Small intestine (tissue), 16 donors: ENCODE measurements at places on chromosomes 4 and X. TPM values are rescaled to one million over a fixed set of nuclear protein-coding genes. Genes with fewer than 3 reads are reported as not detected.

DNA sequence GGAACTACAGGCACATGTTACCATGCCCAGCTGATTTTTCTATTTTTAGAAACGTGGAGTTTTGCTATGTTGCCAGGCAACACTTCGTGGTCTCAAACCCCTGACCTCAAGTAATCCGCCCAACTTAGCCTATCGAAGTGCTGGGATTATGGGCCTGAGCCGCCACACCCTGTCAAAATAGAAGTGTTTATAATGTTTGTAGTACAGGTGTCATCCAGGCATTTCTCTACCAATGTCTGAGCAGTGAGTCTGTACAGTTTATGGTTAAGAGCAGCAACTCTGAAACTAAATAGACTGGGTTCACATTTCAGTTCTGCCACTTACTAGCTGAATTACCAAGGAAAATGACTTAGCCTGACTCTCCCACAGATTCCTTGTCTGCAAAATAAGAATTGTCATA, 460.4 kb upstream of the GALNT7 start:
- DNase-seq: no peak

GRCh38 chr4:26717332-26717731, 133.4 kb downstream of the TBC1D19 start:
- DNase-seq: no peak

Gene CYSLTR1
- 1.9 TPM for polyA plus RNA-seq

Gene TMEM255A
- 0.22 TPM for polyA plus RNA-seq

GRCh38 chrX:46588263-46588662, 14.7 kb downstream of the CHST7 start:
- DNase-seq: no peak

GRCh38 chr4:185813133-185813532, 1.1 kb upstream of the SORBS2 start:
- no peak for DNase-seq

- DNase-seq: no peak
Measured at GRCh38 chr4:10629394-10629793, 55.2 kb downstream of the CLNK start.

- no peak for DNase-seq
Measured at GRCh38 chr4:151247395-151247794, 29.6 kb upstream of the PRSS48 start.

Gene SHROOM4
- polyA plus RNA-seq: under 0.01 TPM

- no peak for DNase-seq
Measured at GRCh38 chr4:26558166-26558895, 25.6 kb upstream of the TBC1D19 start.

GRCh38 chr4:15870921-15871664, 67.4 kb downstream of the FGFBP1 start:
- no peak for DNase-seq

DNA sequence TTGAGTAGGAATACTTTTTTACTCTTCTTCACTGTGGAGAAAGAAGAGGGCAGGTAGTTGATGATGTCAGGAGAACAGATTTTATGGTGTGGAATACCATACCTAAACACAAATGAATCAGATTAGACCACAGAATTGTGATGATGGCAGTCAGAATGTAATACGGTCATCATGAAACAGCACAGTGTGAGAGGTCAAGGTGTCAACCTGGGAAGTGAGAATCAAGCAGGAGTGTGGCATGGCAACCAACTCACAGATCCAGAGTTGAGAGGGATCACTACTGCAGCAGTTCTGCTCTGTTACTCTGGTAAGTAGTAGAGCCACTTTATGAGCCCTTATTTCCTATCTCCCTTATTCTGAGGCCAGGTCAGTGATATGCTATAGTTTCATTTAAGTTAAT, 27.7 kb downstream of the METTL14 start:
- DNase-seq: no peak

- no peak for DNase-seq
Measured at GRCh38 chr4:81546777-81547176, 75.1 kb upstream of the RASGEF1B start.

DNA sequence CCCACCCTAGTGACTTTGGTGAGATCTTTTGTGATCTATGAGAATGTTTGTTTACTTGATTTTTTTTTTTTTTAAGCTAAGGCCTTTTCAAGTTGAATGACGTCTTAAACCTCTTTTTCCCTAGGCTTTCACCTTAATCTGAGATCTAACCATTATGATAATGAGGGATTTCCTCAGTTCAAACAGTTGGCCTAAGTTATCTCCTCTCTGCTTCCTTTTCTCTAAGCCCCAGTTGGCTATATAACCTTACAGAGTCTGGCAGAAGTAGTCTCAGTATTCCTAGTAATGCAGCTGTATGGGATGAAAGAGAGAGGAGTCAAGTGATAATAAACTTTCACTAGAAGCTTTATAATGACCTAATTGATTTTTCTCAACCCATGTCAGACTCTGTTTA, 99.0 kb downstream of the STIM2 start:
- no peak for DNase-seq

GRCh38 chrX:71420686-71421085, 54.5 kb downstream of the TAF1 start:
- no peak for DNase-seq

DNA sequence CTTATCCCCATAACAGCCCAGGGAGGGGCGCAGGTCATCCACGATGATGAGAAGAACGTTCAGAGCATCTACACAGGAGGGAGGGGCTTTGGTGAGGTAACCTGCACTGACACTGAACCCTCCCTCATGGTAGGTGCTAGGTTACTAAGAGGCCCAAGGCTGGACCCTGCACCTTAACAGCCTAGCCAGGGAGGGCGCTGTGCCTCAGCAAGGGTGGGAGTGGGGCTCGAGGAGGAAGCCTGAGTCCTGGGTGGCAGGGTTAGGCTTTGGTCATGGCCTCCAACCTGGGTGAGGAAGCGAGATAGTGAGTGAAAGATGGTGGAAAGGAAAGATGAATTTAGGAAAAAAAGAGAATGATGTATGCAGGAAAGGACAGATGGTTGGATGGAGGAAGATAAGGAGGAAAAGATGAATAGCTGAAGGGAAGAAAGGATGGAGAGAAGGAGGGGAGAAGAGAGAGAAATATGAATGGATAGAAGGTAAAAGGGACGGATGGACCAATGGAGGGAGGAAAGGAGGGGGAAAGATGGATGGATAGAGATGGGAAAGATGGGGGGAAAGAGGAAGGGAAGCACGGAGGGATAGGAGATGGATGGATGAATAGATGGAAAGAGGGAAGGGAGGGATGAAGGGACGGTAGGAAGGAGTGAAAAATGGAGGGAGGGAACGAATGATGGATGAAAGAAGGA, 736 bp downstream of the IDS start:
- peak; percentile 12 for DNase-seq

Gene NXF2
- polyA plus RNA-seq: not detected

Gene TMEM150C
- 6.2 TPM for polyA plus RNA-seq

- DNase-seq: peak; percentile 6
Measured at GRCh38 chr4:176377780-176378179, 58.0 kb downstream of the SPCS3 start.

- no peak for DNase-seq
Measured at GRCh38 chrX:45748369-45748774, 547.7 kb upstream of the DIPK2B start.

DNA sequence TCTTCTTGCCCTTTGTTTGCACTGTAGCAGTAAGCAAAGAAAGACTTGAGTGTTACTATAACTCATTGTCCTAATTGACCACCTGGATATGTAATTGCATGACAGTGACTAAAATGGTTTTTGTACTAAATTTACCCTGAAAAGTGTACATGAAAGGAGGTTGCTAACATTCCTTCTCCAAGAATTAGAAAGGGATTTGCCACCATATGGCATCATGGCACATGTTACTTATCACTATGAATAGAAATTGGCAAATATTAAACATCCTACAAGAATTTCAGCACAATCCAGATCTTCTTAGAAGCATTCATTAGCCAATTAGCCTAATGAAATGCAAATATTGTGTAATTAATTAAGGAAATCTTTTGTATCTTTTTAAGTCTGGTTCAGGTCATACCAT, 834.2 kb downstream of the STPG2 start:
- no peak for DNase-seq

DNA sequence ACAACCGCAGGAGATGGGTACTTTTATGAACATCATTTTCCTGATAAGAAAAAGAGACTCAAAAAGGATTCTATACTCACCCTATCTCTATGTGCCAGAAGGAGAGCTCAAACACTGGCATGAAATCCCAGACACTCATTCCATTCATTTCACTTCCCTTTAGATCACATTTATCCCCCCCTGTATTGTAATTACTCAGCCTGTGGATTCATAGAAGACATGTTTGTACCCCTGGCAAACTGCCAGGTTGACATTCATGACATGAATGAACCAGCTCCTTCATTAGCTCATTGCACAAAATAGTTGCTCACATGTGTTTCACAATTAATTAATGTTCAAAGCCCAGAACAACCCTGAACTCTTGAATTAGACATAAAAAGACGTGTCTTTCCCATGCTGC, 4.9 kb downstream of the SMR3A start:
- no peak for DNase-seq

DNA sequence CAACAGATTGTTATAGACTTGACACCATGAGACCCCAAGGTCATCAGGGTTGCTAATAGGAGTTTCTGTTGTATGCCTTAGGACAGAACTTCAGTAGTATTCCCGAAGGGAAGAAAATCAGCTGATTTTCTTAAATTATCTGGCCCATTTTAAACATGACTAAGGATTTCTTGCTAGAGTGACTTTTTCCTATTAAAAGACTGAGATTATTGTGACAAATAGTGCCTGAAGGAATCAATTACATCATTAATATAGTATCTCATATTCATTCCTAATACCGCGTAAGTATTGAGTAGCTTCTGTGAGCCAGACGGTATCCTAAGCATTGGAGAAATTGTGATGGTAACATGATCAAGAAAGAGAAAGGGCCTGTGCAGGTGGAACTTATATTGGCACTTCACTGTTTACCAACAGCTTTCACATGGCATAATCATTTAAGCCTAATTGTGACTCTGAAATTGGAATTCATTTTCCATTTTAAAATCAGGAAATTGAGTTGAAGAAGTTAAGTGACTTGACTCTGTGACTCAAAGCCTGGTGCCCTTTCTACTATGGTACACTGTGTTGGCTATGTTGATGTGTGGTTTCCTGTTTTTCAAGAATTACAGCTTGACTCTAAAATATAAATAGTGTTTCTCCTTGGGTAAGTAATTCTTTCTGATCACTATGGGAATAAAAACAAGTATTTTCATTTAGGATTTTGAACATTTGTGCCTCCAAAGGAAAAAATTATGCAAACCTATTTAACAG, 4.1 kb downstream of the AFF1 start:
- DNase-seq: peak; percentile 38

- no peak for DNase-seq
Measured at GRCh38 chr4:155592938-155593297, 73.7 kb upstream of the GUCY1A1 start.

Gene GPR78
- not detected for polyA plus RNA-seq

Gene MAGEB17
- not detected for polyA plus RNA-seq

DNA sequence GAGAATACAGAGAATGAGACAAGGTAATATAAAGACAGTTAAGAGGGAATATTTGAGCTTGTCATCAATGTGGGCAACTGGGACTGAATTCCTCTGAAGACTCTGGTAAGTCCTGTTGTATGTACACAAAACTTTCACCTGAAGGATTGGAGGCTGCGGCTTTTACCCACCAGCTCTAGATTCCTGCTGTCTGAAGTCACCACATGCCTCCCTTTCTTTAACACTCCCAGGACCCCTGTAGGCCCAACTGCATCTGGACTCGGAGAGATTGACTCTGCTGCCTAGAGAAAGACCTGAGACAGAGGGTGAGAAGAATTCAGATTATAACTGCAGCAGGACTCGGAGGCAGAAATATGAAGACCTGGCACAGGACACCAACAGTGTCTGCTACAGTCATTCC, 1048.0 kb downstream of the PDHA2 start:
- DNase-seq: no peak

Gene ARHGAP24
- 3.9 TPM for polyA plus RNA-seq

- DNase-seq: no peak
Measured at GRCh38 chrX:9921407-9921806, 45.8 kb upstream of the CLDN34 start.

- DNase-seq: peak; percentile 16
Measured at GRCh38 chr4:4333265-4333706, 43.2 kb downstream of the ZBTB49 start.

- DNase-seq: no peak
Measured at GRCh38 chr4:89784686-89785231, 52.2 kb downstream of the SNCA start.

DNA sequence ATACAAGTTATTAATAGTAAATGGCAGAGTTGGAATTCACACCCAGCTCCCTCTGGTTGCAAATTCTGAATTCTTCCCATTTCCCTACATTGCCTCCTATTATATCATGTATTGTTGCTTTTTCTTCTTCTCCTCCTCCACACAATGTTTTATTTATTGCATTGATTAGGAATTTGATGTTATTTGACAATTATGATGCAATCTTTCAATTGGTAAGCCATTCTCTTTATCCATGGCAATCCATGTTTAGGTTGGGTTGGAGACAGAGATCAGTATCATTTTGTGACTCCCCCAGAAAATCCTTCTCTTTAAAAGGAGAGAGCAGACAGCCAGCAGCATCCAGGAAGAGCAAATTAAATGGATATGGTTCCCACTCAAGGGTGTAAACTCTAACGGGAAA, 30.5 kb downstream of the TTC29 start:
- no peak for DNase-seq

GRCh38 chrX:47587091-47587891, 5.1 kb downstream of the TIMP1 start:
- no peak for DNase-seq

Gene SHISA3
- polyA plus RNA-seq: 32.3 TPM

Gene FAM9A
- not detected for polyA plus RNA-seq

DNA sequence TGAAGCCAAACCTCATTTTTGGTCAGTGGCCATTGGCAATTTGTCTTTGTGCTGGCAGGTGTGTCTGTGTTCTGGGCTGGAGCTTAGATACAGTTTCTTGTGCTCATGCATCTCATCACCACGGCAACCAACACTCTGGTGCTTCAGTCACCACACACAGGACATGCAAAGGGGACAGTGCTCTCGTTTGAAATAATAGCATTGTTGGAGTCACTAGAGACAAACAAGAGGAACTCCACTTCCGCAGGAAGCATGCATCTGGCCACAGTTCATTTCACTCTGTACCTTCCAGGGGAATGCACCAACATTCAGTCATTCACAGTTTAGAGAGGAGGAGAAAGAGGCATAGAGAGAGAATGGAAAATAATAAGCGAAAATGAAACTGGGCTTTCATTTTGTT, 267.4 kb downstream of the ANK2 start:
- no peak for DNase-seq

GRCh38 chrX:20507901-20508620, 241.4 kb upstream of the RPS6KA3 start:
- no peak for DNase-seq

Gene GPAT3
- polyA plus RNA-seq: 20.3 TPM

Gene P2RY8
- 1.6 TPM for polyA plus RNA-seq

GRCh38 chr4:52864793-52865192, 2.7 kb downstream of the RASL11B start:
- DNase-seq: no peak

Gene STPG2
- polyA plus RNA-seq: not detected

DNA sequence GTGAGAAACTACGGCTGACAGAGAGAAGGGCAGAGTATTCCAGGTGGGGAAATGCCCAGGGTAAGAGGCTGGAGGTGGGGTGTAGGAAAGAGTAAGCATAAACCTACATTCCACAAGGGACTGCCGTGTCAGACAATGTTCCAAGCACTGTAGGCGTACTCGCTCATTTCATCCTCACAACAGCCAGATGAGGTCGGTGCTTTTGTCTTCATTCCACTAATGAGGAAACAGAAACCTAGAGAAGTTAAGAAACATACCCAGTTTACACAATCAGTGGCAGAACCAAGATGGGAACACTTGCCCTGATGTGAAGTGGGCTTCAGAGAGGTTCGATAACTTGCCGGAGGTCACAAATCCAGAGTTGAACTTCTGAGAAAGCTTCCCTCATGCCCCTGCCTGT, 4.6 kb downstream of the SASH3 start:
- no peak for DNase-seq

Gene PF4V1
- polyA plus RNA-seq: not detected
